ENCODE measurements at places on chromosomes 1 and 21.
A peak's percentile ranks its signal among the peaks of the same experiment; 100 is the strongest.

GRCh38 chr21:44578371-44579055, 1.9 kb downstream of the KRTAP10-5 start:
- DNase-seq: no peak

DNA sequence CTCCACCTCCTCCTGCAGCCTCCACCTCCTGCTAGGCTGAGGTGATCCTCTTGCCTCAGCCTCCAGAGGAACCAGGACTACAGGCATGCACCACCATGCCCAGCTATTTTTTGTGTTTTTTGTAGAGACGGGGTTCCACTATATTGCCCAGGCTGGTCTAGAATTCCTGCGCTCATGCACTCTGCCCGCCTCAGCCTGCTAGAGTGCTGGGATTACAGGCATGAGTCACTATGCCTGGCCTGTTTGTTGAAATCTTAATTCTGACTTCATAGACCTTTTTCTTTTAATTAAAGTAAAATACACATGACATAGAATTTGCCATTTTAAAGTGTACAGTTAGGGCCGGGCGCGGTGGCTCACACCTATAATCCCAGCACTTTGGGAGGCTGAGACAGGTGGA, 42.7 kb downstream of the FAAP20 start:
- DNase-seq: no peak

- no peak for DNase-seq
Observed at GRCh38 chr1:36571106-36571505, 88.4 kb upstream of the CSF3R start.

- no peak for DNase-seq
Observed at GRCh38 chr1:43286115-43286514, 734 bp upstream of the C1orf210 start.

- no peak for DNase-seq
Observed at GRCh38 chr1:172393354-172393753, 27.1 kb upstream of the C1orf105 start.

DNA sequence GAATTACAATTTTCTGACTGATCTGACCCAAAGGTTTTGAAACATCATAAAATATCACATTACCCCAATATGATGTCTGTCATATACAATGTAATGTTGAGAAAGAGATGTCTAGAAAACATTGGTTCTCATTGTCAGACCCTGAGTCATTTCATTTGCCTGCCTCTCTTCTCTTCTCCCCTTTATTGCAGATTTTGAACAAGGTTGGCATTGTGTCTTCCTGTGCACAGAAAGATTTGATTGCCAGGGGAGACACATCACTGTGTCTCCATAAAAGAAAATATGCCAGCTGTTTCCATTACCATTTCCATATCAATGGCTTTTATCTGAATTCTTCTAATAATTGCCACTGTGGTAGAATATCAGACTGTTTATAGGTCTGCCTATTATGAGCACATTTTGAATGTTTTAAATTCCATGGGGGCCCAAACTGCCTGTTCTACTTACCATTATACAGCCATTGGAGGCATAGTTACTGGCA, 65.6 kb downstream of the IFI44 start:
- no peak for DNase-seq

GRCh38 chr1:115062542-115063004, 26.7 kb downstream of the TSPAN2 start:
- peak; percentile 91 for DNase-seq

DNA sequence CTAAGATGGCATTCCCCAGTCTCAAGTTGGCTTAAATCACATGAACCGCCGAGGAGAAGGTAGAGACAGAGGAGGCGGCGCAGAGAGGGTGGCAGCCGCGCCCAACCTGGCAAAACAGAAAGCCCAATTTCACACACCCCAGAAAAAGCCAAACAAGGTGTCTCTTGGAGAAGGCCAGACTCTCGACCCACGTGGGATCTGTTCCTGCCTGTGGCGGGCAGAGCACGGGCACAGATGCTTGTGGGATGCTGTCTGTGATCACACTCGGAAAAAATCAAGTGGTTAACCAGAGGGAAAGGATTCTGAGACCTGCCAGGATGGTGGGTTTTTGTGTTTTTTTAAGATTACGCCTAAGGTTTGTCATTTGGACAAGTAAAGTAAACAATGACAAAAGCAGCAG, 80.7 kb downstream of the MRPL37 start:
- peak; percentile 16 for DNase-seq

- no peak for DNase-seq
Observed at GRCh38 chr1:232335261-232335660, 294.7 kb downstream of the SIPA1L2 start.

DNA sequence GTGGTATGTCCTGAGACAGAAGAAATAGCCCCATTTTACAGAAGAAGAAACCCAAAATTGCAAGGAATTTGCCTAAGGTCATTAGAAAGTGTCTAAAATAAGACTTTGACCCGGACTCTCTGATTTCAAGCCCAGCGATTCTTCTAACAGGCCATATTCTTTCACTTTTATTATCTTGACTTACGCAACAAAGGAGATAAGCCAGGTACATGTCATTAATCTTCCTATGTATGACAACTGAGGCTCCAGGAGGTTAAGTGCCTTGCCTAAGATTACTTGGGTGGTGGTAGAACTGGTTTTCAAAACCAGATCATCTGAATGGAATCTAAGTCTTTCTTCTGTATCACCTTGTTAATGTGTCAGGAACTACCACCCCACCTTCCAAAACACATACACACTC, 124.3 kb downstream of the PBX1 start:
- DNase-seq: no peak

DNA sequence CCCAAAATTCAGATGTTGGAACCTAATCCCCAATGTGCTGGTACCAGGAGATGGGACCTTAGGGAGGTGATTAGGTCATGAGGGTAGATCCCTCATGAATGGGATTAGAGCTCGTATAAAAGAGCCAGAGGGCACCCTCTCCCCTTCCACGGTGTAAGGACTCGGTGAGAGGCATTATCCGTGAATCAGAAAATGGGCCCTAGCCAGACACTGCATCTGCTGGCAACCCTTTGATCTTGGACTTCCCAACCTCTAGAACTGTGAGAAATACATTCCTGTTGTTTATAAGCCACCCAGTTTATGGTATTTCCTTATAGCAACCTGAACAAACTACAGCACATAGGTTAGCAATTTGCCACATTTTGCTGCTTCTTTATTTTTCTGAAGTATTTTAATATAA, 14.5 kb upstream of the JAM2 start:
- no peak for DNase-seq

- peak; percentile 6 for DNase-seq
Observed at GRCh38 chr1:244964112-244964971, 100.0 kb upstream of the HNRNPU start.

- DNase-seq: no peak
Observed at GRCh38 chr1:30807318-30808066, 49.9 kb upstream of the LAPTM5 start.

GRCh38 chr21:34009193-34009592, 64.2 kb upstream of the MRPS6 start:
- DNase-seq: no peak

DNA sequence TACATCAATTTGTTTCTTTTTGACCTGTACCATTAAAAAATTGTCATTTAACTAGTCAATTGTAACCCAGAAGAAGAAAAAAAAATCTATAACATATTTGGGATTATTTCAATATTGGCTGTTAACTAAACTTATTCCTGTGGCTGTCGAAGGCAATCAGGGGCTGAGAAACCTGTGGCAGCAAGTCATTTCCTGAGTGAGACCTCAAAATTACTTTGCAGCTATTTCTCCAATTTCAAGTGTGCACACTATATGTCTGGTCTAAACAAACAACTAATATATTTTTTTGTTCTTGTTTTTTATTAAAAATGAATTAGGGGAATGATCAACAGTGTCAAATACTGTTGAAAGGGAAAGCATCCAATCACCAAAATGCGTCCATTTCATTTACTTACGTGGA, 1357.6 kb upstream of the B3GALT2 start:
- DNase-seq: no peak

- DNase-seq: peak; percentile 32
Observed at GRCh38 chr1:20574686-20575540, 14.0 kb upstream of the CDA start.

DNA sequence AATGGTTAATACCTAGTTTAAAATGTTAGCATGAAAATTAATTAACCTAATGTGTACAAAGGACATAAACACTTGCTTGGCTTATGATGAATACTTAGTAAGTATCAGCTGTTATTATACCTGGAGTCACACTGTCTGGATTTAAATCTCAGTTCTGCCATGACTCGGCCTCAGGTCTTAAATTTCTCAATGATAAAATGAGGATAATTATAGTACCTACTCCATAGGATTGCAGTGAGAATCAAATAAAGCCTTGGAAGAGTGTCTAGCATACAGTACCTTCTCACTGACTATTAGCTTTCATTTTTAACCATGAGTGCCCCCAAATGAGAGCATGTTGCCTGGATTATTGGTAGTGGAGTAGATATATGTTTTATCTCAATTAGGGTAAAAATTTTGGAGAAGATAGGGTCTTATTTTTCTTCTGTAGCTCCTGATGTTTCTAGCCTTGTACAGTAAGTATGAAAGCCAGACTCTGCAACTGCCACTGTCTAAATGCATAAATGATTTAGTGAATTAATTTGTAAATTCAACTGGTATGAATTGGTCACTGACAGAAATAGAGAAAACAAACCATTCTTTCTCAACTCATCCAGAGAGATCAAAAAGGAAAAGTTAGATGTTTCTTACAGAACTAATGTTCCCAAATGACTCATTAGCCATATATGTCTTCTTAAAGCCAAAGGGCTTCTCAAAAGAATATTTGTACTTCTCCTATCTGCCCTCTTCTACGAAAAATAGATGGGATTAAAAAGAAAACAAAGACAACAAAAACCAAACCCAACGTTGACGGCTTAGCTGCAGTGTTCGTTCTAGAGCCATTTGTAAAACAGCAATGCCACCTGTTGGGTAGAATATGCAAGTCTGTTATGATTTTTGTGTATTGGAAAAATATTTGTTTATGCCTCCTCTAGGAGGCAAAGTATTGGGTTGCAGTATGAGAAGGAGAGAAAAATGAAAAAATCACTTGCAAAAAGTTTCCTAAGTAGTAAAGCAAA, 53.8 kb upstream of the MROH9 start:
- no peak for DNase-seq

- DNase-seq: no peak
Observed at GRCh38 chr1:4837031-4837600, 182.7 kb downstream of the AJAP1 start.

GRCh38 chr21:33196941-33197374, 32.8 kb upstream of the IFNAR2 start:
- peak; percentile 50 for DNase-seq

- no peak for DNase-seq
Observed at GRCh38 chr1:210669951-210670350, 341.2 kb downstream of the HHAT start.

DNA sequence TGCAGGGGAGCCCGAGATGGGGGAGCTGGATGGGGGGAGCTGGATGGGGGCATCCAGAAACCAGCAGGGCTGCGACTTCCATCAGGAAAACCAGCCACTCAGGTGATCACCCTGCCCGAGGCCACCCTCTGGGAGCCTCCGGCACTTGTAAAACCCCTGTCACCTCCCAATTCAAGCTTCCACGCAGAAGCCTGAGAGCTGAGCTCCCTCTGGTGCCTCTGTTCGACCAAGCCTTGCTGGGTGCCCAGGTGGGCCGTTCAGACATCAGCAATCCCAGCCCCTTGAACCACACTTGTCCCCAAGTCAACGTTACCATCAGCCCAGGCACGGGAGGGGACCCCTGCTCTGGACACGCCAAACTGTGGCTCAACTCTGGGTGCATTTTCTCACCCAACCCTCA, 59.6 kb downstream of the MEGF6 start:
- DNase-seq: no peak

GRCh38 chr21:41763996-41764395, 2.9 kb downstream of the RIPK4 start:
- DNase-seq: no peak

DNA sequence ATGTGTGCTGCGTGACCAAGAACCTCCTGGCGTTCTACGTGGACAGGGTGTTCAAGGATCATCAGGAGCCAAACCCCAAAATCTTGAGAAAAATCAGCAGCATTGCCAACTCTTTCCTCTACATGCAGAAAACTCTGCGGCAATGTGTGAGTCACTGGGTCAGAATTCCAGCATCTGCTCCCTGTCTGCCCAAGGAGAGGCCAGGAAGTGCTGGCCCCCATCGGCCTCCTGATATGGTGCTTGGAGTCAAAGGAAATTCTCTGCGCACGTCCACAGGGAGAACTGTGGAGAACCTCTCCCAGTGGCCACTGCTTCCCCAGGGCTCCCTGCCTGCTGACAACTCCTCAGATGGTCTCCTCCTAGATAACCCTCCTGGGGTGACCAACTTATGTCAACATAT, 25.6 kb upstream of the IL20 start:
- DNase-seq: no peak

DNA sequence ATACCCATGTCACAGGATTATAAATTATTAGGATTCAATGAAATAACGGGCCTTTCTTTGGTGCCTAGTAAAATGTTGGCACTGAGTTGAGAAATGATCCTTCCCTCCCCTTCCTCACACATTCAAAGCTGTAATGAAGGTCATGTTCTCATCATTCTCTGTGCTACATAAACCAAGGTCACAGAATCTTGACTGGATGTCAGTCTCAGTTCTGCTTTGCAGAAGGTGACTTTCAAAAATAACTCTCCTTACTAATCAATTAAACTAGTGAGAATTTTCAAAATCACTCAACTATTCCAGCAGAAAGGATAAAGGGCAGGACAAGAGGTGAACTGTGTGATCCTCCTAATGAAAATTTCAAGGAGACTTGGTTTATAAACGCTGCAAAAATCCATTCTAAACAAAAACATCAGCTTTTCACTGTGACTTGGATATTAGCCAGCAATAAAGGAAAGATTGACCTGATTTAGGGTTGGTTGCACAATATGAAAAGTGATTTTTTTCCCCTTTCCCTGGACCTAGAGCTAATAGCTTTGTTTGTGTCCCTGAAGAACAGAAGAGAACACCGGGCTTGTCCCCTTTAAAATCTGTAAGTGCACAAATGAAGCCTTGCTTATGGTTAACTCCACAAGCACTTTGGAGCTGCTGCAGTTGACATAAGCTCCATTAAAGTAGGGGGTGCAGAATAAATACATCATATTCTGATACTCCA, 120.1 kb downstream of the SEC16B start:
- DNase-seq: no peak

DNA sequence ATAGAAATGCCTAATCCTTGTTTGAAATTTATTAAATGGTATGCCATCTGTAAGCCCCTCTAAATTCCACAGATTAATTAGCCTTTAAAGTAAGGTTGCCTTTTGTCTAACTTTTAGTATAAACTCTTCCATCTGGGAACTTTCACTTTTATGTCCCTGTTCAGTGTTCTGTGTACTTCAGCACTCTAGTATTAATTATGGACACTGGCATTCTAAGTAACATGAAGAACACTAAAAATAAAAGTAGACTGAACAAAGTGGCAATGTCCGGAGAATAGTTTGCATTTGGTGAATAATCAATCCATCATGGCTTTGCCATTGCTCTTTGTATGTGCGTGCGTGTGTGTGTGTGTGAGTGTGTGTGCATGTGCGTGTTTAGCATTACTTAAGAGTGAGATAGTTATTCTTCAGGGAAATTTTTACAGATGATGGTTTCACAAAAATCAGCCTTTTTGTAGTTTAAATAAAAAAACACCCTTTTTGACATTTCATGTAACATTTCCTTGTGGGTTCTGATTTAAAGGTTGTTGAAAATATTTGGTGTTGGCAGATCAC, 51.1 kb downstream of the ATF6 start:
- no peak for DNase-seq

- DNase-seq: no peak
Observed at GRCh38 chr1:11188381-11188780, 774 bp upstream of the ANGPTL7 start.

GRCh38 chr1:168606096-168606495, 29.7 kb downstream of the XCL1 start:
- no peak for DNase-seq

Measured in T-cell (primary cell).